ENCODE measurements at places on chromosomes 3 and 15.

DNA sequence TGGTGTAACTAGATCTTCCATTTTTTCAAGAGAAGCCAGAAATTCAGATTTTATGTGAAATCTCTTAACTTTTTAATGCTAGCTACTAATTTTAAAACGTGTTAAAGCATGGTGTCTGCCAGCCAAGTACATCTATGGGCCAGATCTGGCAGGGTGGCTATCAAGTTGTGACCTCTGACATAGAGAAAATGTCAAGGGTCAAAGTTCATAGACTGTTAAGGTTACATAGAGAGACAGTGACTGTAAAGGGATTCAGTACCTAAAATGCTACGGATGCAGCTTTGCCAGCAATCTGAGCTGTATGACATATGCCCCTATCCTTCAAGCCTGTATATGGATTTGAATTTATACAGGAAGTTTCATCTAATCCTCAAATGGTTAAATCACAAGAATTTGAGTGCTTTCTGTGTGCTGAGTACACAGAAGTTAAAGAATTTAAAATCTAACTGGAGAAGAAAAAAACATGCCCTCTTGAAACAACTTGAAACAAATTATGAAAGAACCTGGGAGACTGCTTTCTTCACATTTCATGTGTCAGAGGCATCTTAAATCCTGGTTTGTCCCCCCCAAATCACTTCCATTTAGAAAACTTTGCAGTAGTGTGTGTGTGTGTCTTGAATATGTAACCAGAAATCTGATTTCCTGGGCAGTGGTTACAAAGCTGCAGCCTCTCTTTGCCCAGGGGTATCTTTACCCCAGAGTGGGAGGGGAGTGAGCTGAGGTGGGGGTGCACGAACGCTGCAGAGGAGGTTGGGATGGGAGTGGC is 895 bp upstream of the ARHGAP31 start:
- DNase-seq: no peak

DNA sequence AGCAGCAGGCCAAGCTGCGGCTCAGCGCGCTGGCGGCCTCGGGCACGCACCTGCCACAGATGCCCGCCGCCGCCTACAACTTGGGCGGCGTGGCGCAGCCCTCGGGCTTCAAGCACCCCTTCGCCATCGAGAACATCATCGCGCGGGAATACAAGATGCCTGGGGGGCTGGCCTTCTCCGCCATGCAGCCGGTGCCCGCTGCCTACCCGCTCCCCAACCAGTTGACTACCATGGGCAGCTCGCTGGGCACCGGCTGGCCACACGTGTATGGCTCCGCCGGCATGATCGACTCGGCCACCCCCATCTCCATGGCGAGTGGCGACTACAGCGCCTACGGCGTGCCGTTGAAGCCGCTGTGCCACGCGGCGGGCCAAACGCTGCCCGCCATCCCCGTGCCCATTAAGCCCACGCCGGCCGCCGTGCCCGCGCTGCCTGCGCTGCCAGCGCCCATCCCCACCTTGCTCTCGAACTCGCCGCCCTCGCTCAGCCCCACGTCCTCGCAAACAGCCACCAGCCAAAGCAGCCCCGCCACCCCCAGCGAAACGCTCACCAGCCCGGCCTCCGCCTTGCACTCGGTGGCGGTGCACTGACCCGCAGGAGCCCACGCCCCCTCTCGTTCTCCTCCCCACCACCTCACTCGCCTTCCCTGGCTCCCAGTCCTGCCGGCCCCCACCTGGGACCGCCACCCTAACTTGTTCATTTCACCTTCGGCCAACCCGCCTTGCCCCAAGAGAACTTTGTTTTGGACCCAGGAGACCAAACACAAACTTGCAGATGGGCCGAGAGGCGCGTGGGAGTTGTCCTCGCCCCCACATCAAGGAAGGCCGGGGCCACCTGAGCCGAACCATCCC is 1.5 kb downstream of the FOXB1 start:
- DNase-seq: no peak

- DNase-seq: no peak
Measured at GRCh38 chr3:55201779-55202178, 273.9 kb upstream of the LRTM1 start.

- DNase-seq: no peak
Measured at GRCh38 chr15:71811036-71811736, 832 bp downstream of the NR2E3 start.

GRCh38 chr3:56883828-56884227 is 82.1 kb upstream of the ARHGEF3 start:
- no peak for DNase-seq

DNA sequence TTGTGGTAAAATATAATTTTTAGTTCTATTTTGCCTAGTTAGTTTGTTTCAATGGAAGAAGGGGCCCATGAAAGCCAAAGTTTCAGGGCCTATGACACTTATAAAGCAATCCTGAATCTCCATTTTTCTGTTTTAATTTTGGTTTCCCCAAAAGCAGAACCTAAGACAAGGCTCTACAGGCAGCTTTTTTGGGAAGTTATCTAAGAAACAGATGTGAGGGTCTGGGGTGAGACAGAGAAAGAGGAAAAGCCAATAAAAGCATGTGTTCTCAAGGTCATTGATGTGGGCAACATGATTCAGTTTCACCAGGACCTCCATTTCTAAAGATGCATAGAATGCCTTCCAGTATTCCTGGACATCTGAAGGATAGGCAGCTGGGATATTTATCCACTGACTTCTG is 598.5 kb downstream of the PDCD6IP start:
- DNase-seq: no peak

- no peak for DNase-seq
Measured at GRCh38 chr15:55289011-55289745, 435 bp downstream of the RAB27A start.

DNA sequence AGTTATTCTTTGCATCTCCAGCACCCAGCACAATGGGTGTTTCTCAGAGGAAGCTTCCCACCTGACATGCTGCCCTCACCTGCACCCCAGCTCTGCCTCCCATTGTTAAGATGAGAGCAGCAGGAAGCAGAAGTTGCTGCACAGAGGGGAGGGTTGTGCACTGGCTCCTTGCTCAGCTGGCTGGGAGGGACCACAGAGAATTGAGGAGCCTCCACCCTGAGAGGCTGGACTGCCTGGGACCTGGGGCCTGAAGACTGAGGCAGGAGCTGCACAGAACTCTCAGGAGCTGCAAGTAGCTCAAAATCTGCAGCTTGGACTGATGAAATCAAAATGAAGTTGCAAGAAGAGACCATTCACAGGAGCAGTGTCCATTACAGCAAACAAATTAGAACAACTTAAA is 222.3 kb upstream of the LINGO1 start:
- no peak for DNase-seq

DNA sequence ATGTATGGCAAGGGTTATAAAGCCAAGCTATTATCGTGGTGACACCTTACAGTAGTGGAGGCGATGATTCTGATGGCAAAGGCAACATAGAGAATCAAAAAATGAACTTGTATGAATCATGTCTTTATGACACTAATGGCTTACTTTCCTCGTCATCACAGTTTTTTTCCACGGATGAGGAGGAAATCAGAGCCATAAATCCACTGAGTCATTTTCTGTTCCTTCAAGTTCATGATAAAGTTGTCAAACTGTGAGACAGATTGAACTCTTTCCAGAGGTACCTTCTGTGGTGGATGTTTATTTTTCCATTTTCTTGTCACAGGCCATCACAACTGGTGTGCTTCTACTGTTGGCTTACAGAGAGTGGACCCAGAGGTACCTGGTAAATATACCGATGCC is 8.5 kb downstream of the TMEM212 start:
- peak; percentile 72 for DNase-seq

GRCh38 chr15:69415381-69415780 is 1.2 kb downstream of the KIF23 start:
- no peak for DNase-seq

DNA sequence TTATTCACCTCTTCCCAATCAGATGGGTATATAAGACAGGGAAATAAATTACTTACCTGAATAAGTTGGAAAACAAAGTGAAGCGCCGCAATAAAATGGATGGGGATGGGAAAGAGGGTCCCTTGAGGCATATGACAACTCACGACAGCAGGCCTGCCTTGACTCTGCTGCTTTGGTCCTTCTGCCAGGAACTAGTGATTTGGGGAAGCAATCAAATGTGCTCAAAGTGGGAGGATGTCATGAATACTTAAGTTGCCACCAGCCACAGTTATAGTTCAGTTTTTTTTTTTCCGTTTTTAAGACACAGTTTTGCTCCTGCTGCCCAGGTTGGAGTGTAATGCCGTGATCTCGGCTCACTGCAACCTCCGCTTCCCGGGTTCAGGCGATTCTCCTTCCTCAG is 4.6 kb downstream of the PARL start:
- DNase-seq: no peak

- DNase-seq: no peak
Measured at GRCh38 chr3:170471149-170471548, 52.5 kb downstream of the CLDN11 start.
